MCF 10A (cell line): ENCODE measurements at places on chromosomes 6 and 20.
A peak's percentile ranks its signal among the peaks of the same experiment; 100 is the strongest.

GRCh38 chr20:58596244-58596643 lies 54.8 kb upstream of the STX16 start:
- DNase-seq, result no peak
- peaks cover 30% of the 10 kb centered on the region for H3K27me3 ChIP-seq
- no peaks in the 10 kb centered on the region for H3K36me3 ChIP-seq
- no peak overlapping the region for H3K27ac ChIP-seq
- no peaks in the 10 kb centered on the region for H3K4me1 ChIP-seq
- H3K4me3 ChIP-seq, result no peak overlapping the region

DNA sequence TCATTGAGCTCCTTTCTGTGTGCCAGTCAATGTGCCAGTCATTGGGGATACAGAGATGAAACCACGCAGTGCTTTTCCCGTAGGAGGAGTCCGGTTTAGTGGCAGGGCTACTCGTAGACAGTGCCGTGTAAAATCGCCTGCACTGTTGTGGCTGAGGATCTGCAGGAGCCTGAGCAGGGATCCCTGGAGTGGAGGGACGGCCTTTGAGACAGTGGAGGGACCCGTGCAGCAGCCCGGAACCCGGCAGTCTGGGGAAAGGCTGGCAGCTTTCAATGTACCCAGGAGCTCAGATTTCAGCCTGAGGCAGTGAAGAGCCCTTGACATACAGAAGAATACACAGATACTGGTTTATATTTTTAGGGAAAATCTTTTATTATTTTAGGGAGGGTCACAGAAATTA lies 203.3 kb downstream of the ARID1B start:
- peaks cover 4% of the 10 kb centered on the region for H3K36me3 ChIP-seq
- H3K27ac ChIP-seq, result peak overlapping the region; percentile 8
- H3K4me1 ChIP-seq, result peaks cover 40% of the 10 kb centered on the region

- H3K4me3 ChIP-seq, result no peak overlapping the region
- H3K4me1 ChIP-seq, result peaks cover 14% of the 10 kb centered on the region
- no peak overlapping the region for H3K27ac ChIP-seq
- no peaks in the 10 kb centered on the region for H3K36me3 ChIP-seq
These were observed 39.5 kb downstream of the UNC5CL start for GRCh38 chr6:40999569-40999968.

DNA sequence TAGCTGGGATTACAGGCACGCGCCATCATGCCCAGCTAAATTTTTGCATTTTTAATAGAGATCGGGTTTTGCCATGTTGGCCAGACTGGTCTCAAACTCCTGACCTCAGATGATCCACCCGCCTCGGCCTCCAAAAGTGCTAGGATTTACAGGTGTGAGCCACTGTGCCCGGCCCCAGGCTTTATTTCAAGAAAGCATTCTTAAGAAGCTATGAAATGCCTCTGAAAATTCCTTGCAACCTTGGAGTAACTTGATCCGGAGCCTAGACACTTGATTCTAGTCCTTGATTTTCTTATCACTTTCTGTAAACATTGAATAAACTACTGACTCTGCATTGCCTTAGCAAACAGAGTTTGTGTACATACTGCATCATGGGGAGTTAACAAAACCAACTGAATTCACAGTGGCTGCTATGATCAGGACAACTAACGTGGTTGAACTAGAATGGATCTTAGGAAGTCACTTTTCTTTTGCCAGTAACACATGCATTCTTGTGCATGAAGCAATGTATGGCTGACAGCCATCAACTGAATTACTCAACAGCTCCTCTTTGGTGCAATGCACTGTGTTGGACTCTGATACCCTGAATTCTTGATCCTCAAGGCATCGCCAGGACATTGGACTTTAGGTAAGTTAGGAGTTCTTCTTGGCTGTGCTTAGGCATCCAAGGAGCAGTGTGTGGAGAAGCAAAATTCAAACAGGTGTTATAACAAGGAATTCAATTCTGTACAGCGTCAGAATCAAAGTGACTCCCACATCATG lies 102.8 kb upstream of the TMEM170B start:
- peak overlapping the region; percentile 33 for H3K27ac ChIP-seq
- peak overlapping the region; percentile 29 for H3K4me3 ChIP-seq
- peak; percentile 86 for DNase-seq
- no peaks in the 10 kb centered on the region for H3K36me3 ChIP-seq
- peaks cover 28% of the 10 kb centered on the region for H3K4me1 ChIP-seq
- H3K27me3 ChIP-seq, result no peaks in the 10 kb centered on the region

- DNase-seq, result peak; percentile 99
- peaks cover 27% of the 10 kb centered on the region for H3K4me1 ChIP-seq
- H3K27me3 ChIP-seq, result no peaks in the 10 kb centered on the region
- peak overlapping the region; percentile 90 for H3K27ac ChIP-seq
These were observed 46.8 kb downstream of the PCNA start for GRCh38 chr20:5072756-5073659.

DNA sequence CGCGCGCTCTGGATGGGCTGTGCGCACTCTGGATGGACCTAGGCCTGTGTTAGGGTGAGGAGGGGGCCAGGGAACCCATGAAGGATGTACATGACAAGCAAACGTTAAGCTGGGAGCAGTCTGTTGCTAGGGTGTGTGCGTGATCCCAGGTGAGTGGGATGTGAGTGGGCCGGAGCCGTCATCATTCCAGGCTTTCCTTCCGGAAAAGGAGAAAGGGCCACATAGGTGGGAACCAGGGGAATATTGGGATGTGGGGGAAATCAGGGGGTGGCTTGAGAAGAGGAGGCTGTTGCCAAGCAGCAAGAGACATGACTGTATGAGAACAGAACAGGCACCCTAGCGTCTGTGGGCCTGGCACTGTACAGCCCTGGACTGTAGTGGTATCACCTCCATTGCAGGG lies 49.7 kb upstream of the EPB41L1 start:
- no peaks in the 10 kb centered on the region for H3K27me3 ChIP-seq
- no peak for DNase-seq
- no peak overlapping the region for H3K4me3 ChIP-seq
- no peak overlapping the region for H3K27ac ChIP-seq
- H3K4me1 ChIP-seq, result peaks cover 17% of the 10 kb centered on the region
- H3K36me3 ChIP-seq, result no peaks in the 10 kb centered on the region

- no peak overlapping the region for H3K4me3 ChIP-seq
- H3K27me3 ChIP-seq, result no peaks in the 10 kb centered on the region
- no peaks in the 10 kb centered on the region for H3K4me1 ChIP-seq
- H3K36me3 ChIP-seq, result peaks cover 74% of the 10 kb centered on the region
- DNase-seq, result no peak
These were observed 63.4 kb downstream of the DST start for GRCh38 chr6:56579155-56579851.

DNA sequence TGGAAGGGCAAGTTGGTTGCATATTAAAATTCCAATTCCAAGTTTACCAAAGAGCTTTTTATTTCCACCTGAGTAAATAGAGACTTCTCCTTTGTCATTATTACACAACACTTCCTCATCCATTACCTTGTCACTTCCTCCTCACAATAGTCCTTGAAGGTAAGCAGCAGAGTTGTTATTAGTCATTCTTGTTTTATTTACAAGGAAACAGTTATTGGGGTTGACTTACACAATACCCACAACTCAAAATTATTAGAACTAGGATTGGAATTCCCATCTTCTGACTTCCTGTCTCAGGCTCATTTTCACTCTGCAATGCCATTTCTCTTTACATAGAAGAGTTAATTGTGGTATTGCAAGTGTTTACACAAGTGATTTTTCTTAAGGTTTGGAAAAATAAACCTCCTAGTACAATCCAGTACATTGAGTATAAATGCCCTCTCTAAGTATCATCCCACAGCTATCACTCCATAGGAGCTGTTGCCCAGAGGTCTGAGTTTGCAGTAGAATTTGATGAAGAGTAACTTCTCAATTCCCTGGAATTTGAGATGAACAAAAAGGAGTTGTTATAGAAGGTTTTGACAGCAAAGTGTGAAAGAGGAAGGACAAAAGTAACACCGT lies 28.9 kb upstream of the MTRF1L start:
- no peaks in the 10 kb centered on the region for H3K27me3 ChIP-seq
- H3K36me3 ChIP-seq, result peaks cover under 1% of the 10 kb centered on the region
- peak; percentile 52 for DNase-seq

- no peak for DNase-seq
- H3K27me3 ChIP-seq, result no peaks in the 10 kb centered on the region
- H3K4me3 ChIP-seq, result no peak overlapping the region
- H3K27ac ChIP-seq, result no peak overlapping the region
- H3K36me3 ChIP-seq, result peaks cover 22% of the 10 kb centered on the region
These were observed 48.4 kb downstream of the CEP43 start for GRCh38 chr6:167047554-167047953.

DNA sequence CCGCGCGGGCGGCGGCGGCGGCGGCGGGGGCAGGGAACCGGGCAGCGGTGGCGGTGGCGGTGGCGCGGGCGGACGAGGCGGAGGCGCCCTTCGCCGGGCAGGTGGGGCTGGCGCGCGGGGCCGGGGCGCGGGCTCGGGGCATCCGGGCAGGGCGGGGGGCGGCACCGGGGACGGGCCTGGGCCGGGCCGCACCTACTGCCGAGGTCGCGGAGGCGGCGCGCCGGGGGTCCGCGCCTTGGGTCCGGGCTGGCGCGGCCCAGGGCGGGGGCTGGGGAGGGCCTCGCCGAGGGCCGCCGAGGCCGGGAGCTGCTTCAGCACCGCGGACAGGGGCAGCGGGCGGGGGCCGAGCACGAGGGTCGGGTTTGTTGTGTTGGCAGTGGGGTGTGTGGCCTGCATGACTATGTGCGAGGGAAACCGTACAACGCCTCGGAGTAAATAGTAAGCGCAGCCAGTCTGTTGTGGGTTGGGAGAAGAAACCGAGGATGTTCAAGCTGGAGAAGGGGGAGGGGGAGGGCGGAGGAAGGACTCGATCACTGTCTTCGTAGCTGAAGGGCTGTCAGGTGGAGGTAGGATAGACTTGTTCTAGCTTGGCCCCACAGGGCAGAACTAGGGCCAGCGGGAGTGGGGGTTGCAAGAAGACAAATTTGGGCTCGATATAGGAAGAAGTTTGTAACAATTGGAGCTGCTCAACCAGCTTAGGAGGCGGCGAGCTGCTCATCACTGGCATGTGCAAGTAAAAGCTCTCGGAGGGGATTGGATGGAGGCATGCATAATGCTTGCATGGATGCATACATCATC lies 593 bp downstream of the MMP24 start:
- DNase-seq, result peak; percentile 15
- peaks cover 4% of the 10 kb centered on the region for H3K36me3 ChIP-seq
- H3K27me3 ChIP-seq, result peaks cover 65% of the 10 kb centered on the region
- peak overlapping the region; percentile 49 for H3K4me3 ChIP-seq
- no peak overlapping the region for H3K27ac ChIP-seq

DNA sequence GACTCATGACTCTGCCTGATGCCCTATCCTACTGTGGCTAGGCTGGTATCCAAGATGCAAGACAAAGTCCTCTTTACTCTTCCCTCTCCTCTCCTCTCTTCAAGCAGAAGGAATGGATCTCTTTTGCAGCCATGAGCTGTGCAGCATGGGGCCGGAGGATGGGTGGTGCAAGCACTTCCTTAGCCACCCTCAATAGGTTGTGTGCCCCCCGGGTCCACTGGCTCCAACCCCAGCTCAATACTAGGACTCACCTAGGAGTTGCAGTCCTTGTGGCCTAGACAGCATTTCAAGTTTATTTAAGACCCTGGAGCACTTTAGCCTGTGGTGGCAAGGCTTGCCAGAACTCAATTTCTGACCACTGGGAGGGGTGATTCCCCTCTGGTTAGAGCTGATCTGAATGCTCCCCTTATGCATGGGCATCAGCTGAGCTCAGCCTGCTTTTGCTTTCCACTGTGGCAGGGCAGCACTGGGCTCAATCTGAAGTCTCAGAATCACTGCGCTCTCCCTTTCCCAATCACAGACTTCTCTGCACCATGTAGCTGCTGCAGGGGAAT lies 29.0 kb upstream of the GRM4 start:
- no peaks in the 10 kb centered on the region for H3K27me3 ChIP-seq
- H3K4me1 ChIP-seq, result peaks cover 7% of the 10 kb centered on the region
- H3K27ac ChIP-seq, result no peak overlapping the region

GRCh38 chr6:11218538-11219399 lies 13.7 kb downstream of the NEDD9 start:
- peaks cover 12% of the 10 kb centered on the region for H3K36me3 ChIP-seq
- DNase-seq, result no peak
- H3K27ac ChIP-seq, result no peak overlapping the region
- H3K4me3 ChIP-seq, result no peak overlapping the region
- H3K27me3 ChIP-seq, result no peaks in the 10 kb centered on the region

- H3K36me3 ChIP-seq, result no peaks in the 10 kb centered on the region
- no peak overlapping the region for H3K4me3 ChIP-seq
- no peak for DNase-seq
- no peaks in the 10 kb centered on the region for H3K27me3 ChIP-seq
- peaks cover 28% of the 10 kb centered on the region for H3K4me1 ChIP-seq
These were observed 173.6 kb downstream of the CDKAL1 start for GRCh38 chr6:20707870-20708269.

DNA sequence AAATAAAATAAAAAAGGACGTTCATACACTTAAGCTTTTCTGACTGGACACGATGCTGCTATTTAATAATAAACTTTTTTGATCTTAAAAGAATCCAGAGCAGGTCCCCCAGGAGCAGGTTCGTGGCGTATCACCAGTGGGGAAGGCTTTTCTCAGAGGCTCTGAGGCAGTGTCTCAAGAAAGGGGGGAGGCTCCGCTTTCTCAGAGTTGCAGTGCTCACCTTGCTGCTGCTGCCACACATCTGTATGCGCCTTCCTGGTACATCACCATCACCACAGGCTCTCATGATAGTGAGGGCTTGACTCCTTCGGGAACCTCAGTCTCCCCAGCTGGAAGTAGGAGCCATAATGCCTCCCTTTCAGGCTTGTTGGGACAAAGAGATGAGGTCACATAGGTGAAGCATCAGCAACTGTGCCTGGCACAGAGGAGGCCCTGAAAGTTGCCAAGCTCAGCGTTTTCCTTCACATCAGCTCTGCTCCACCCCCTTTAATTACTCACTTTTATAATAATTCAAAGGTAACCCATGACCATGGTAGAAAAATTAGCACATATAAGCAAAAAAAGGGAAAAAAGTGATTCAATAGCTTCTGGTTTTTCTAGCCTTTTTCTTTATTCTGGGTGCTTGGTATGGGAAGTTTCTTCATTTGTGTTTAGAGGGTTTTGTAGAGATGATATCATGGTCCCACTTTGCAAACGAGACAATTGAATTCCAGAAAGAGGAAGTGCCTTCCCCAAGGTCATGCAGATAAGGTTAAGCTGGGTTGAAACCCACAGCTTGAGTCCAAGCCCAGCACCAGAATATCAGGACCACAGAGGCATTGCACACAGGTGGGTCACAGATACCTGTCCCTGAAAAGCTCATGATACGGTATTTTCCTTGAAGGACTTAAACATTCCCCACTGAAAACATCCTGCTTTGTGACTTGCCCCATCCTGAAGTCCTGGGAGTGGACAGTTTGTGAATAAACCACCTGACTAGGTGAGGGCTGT lies 24.5 kb downstream of the SRSF3 start:
- H3K27ac ChIP-seq, result no peak overlapping the region
- no peak overlapping the region for H3K4me3 ChIP-seq
- DNase-seq, result no peak
- no peaks in the 10 kb centered on the region for H3K27me3 ChIP-seq

DNA sequence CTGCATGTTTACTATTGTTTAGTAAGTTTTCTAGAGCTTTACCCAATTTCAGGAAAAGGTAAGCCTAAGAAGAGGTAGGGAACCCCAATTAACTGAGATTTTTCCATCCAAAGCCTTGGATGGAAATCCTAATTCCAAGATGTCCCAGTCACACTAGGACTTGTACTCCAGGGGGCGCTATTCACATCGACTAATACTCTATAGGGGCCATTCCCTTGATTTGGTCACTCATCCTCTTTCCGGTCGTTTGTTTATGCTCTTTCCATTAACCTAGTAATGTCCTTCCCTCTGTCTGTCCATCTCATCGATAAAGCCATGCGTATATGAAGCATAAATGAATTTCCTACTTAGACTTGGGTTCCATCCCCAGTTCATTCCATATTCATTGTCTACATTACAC lies 80.8 kb upstream of the FUCA2 start:
- no peaks in the 10 kb centered on the region for H3K36me3 ChIP-seq
- no peak overlapping the region for H3K4me3 ChIP-seq
- no peaks in the 10 kb centered on the region for H3K27me3 ChIP-seq
- H3K27ac ChIP-seq, result no peak overlapping the region
